ENCODE measurements at places on chromosomes 5 and 9. TPM values are rescaled to one million over a fixed set of nuclear protein-coding genes. Genes with fewer than 3 reads are reported as not detected.
A peak's percentile ranks its signal among the peaks of the same experiment; 100 is the strongest.

Gene CDKN2A
- 0.39 TPM for polyA plus RNA-seq

- DNase-seq = no peak
Observed at GRCh38 chr9:87771316-87772006, 45.5 kb downstream of the CTSL start.

GRCh38 chr9:32326146-32326545 lies 58.3 kb upstream of the ACO1 start:
- no peak for DNase-seq

DNA sequence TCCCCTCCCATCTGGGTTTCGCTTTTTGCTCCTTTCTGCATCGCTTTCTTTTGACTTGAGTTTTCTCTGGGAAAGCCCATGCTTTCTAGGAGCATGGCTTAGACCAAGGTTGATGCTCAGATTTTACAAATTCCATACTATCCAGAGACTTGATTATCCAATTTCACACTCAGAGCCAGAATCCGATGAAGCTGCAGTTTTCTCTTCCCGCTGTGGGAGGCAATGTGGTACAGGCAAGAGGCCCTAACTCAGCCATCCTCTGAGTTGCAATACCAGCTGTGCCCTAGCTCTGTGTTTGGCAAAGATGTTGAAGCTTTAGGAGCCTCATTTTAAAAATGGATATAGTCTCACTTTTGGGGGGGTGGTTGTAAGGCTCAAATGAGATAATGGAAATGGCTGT lies 85.1 kb downstream of the BRINP1 start:
- DNase-seq = no peak

DNA sequence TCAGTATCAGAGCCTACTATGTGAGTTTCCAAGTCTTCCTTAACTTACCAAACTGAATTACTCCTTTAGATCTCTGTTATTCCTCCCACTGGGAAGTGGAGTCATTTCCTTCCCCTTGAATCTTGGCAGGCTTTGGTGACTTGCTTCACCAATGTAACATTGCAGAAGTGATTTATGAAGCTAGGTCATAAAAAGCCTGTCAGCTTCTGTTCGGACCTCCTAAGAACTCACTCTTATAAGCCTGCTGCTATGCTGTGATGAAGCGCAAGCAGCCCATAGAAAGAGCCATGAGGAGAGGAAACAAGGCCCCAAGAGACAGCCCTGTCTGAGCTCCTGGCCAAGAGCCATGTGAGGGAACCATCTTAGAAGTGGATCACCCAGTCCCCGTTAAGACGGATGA lies 14.2 kb upstream of the FOXB2 start:
- DNase-seq = no peak

Gene ST8SIA4
- 9.9 TPM for polyA plus RNA-seq

Gene GABRB2
- 1.1 TPM for polyA plus RNA-seq

- DNase-seq = no peak
Observed at GRCh38 chr5:33238826-33239695, 201.7 kb upstream of the TARS1 start.

DNA sequence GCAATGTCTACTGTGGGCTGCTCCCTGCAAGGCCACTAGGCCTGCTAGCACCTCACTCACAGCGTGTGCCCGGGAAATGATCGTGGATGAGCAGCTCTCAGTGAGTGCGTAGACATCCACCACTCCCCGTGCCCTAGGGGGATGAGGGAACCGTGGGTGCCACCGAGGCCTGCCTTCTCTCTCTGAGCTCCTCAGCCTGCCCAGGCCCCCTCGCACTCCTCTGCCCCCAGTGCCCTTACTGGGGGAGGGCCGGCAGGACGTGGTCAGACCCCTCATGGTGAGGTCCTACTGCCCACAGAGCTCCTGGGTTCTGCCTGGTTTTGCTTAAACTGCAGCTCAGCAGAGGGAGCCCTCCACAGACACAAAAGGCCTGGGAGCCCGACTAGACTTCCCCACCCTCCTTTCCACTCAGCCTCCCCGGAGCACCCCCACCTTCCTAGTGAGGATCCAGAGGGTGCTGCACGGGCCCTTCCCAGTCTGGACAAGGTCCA lies 220.0 kb downstream of the CACNA1B start:
- DNase-seq = no peak

GRCh38 chr5:93892481-93892880 lies 151.1 kb upstream of the POU5F2 start:
- DNase-seq = no peak

Gene IRGM
- polyA plus RNA-seq = 1.2 TPM

Gene MAT2B
- 72.3 TPM for polyA plus RNA-seq

DNA sequence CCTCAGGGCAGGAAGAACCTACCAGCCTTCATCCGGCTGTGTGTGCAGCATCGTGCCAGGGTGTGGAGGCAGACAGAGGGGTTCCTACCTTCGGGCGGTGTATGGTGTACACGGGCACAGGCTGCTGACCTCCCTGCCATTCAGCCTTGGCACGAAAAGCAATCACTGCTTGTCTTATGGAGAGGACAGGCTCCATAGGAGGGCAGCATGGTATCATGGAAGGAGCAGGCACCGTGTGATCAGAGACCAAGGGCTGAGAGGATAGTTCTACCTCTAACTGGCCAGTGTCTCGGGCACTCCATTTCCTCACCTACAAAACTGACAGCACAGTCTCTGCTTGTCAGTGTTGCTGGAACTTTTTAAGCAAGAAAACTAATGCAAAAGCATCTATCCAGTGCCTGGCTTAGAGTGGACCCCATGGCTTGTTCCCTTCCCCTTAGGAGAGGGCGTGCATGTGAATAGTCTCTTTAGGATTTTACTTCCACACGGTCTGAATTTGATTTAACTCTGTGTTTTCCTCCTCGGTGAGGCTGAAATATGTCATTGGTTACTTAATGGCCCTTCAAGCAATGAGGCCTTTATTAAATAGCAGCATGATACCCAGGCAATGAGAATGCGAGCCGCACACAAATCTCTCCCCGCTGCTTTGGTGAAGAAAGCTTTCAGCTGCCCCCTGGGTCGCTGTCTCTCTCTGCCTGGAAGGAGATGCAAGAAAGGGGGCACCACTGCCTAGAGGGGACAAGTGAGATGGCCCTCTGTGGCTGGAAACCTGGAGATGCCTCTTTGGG lies 22.2 kb downstream of the TTLL11 start:
- no peak for DNase-seq

DNA sequence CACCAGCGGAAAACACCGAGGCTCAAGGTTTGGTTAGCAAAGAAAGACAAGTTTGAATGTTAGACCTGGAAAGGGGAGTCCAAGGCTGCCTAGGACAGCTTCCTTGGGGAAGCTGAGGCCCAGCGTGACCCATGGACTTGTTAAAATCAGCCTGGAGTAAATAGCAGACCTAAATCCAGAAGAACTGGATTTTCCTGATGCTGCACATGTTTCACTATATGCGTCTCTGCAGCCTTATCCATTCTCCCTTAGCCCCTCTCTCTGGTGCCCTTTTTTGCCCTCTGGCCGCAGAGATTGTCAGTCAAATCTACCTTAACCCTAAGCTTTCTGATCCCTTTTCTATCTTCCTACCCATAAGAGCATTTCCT lies 119.9 kb downstream of the NTRK2 start:
- DNase-seq = no peak

DNA sequence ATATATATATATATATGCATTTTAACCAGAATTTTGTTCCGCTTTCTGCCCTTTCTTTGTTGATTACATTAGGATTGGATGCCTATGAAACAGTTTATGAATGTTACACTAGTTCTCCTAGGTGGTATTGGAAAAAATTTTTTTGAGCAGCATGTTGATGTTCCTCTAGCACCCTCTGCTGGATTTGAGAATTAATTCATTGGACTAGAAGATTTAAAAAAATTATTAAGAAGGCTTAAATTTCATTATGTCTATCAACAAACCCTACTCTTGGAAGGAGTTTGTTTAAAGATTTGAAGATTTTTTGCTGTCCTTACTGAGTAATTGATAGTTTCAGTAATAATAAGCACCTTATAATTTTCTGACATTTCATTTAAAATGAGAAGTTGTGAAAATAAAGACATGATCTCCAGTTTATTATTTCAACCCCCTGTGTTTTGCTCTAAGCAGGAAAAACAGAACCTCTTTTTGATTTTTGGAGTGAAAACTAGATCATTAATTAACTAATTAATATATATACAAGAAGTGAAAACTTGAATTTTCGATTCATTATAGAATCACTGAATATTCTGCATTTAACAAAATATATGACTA lies 89.6 kb downstream of the CCDC171 start:
- DNase-seq = no peak

Gene OLFML2A
- 37.2 TPM for polyA plus RNA-seq

GRCh38 chr9:95623640-95624039 lies 106.9 kb upstream of the PTCH1 start:
- no peak for DNase-seq

Gene ANKRD20A1
- 1.3 TPM for polyA plus RNA-seq

Gene ENTPD2
- polyA plus RNA-seq = 3.2 TPM

DNA sequence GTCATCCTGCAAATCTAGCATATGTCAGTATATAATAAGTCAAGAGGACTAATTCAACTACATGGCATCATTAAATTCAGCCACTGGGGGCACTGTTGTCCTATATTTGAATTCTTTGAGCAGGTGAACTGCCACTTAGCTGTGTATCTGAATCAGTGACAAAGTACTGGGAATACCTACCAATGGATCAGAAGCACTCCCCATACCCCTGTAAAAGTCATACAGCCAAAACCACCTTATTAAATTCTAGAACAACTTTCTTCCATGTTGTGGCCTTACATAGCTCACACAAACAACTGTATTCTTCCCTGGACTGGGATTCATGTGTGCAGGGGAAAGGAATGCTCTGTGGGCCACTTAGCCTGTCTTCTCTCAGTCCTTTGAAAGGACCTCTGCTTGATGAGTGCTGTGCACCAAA lies 57.4 kb upstream of the PLPP6 start:
- DNase-seq = peak; percentile 55

- no peak for DNase-seq
Observed at GRCh38 chr9:129073404-129073803, 7.5 kb upstream of the DOLPP1 start.

Gene WDR55
- polyA plus RNA-seq = 15.3 TPM

Gene BTNL8
- 1.1 TPM for polyA plus RNA-seq

Gene SPINK13
- 1.2 TPM for polyA plus RNA-seq

Gene FAM81B
- polyA plus RNA-seq = 6.7 TPM

Gene FYB1
- 4.4 TPM for polyA plus RNA-seq

- DNase-seq = no peak
Observed at GRCh38 chr9:2781336-2781735, 62.6 kb downstream of the PUM3 start.

Gene ANKRD18B
- polyA plus RNA-seq = 0.58 TPM

Gene SCGB3A2
- 1,303 TPM for polyA plus RNA-seq

Gene FOXD1
- 0.10 TPM for polyA plus RNA-seq
